CMK (cell line): ENCODE measurements at places on chromosomes 5 and 9.

- no peak for DNase-seq
These were observed 24.1 kb upstream of the DMAC1 start for GRCh38 chr9:7823651-7824050.

DNA sequence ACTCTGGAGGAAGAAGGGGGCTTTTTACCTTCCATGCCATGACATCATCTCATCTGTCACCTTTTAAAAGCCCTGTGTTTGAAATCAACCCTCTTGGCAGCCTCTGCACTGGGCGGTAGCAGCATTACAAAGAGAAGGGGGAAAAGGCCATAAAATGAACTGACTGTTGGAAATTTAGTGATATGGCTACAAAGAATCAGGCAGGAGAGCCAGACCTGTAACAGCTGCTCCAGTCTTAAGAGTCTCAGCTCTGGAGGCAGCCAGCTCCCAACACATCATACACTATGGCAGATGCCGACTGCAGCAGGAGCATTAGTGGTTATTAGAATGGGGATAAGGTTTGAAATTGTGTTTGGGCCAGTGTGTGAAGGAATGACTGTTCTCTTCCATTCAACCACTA lies 257.5 kb downstream of the DMAC1 start:
- no peak for DNase-seq

DNA sequence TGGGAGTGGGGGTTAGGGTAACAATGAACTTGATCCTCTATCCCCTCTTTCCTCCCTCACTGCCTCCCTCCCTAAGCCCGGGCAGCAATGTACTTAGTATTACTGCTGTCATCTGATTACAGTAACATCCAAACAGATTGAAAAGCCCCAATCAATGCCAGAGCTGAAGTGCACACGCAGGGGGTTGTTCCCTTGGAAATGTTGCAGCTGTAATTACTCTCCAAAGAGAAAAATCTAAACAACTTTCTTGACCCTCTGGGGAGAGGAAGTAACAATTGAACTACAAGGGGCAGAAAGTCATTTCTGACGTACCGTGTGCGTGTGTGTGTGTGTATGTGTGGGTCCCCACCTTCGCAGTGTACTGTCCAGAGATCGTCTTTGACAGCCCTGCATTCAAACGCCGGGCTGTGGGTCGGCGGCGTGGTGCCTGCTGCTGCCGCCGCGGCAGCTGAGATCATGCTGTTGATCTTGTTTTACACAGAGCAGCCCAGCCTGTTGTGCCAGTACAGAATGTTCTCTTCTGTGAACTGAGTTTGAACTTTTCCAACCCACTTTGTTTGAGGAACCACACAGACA lies 66.0 kb upstream of the KLF9 start:
- no peak for DNase-seq

DNA sequence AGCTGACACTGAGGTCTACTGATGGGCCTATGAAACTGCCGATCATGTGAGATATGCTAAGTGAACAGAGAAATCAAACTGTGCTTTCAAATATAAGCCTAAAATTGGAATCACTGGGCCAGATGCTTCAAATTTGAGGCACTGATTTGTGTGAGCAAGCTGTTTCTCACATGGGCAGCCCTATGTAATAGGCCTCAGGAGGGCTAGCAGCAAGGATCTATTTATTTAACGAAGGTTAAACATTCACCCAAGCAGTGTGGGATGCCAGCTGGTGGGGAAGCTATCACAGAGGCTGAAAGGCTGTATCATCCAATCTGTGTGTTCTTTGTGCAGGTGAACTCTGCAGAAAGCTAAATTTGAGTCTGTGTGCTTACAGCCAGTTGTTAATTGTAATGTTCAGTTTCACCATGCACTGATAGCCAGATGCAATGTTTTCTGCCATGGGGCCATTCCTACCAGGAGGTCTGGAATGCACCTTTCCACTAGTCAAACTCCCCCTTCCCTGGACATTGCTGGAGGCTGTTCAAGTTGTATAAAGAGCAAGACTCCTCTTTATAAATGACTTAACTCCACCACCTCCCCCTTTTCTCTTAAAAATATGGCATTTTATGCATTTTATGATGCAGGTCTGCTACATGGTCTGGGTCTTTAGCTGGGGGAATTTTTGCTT lies 228.9 kb downstream of the SH3GL2 start:
- no peak for DNase-seq

GRCh38 chr9:1492156-1492555 lies 442.0 kb downstream of the DMRT2 start:
- DNase-seq: no peak

GRCh38 chr9:36322462-36322861 lies 64.2 kb upstream of the GNE start:
- no peak for DNase-seq

- no peak for DNase-seq
These were observed 298.5 kb downstream of the MAST4 start for GRCh38 chr5:66894480-66895240.

DNA sequence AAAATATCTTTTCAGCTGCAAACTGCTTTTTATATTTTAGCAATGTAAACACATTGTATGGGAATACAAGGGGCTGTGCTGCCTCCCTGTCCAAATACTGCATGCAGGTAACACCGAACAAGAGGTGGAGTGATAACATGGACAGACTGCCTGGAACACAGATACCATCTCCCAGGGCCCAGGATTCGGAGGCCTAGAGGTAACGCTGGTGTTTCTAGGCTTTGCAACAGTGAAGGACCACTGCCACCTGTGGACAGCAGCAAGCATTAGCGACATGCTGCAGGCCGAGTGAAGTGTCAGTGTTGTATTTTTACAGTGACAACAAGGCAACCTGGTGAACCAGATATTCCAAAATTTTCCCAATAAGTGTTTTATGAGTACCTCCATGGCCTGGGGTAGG lies 379.1 kb downstream of the DMRT2 start:
- DNase-seq: no peak

DNA sequence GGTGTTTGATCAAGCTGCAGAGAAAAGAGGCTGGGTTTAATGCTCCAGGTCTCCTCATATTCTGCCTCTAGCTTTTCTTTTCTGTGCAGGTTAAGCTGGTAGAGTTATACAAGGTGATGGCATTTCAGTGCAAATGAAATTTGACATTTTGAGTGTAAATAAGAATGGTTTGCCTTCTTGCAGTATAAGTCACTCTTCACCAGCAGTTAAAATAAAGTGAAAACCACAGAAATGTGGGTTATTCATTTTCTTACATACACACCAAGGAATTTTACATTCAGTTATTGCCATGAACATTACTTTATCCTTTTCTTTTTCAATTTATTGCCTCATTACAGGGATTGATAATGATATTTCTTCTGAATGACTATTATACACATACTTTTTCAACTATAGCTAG lies 337.5 kb upstream of the PCSK5 start:
- no peak for DNase-seq

GRCh38 chr5:89178541-89178940 lies 295.6 kb upstream of the MEF2C start:
- no peak for DNase-seq
